KBM-7 (cell line): ENCODE measurements at places on chromosomes 1 and 21.
A peak's percentile ranks its signal among the peaks of the same experiment; 100 is the strongest.

- DNase-seq = peak; percentile 56
Observed at GRCh38 chr1:102550729-102551384, 554.1 kb upstream of the OLFM3 start.

GRCh38 chr1:81439046-81439823, 361.5 kb upstream of the ADGRL2 start:
- DNase-seq = no peak

- no peak for DNase-seq
Observed at GRCh38 chr1:225460021-225460736, 32.3 kb upstream of the LBR start.

DNA sequence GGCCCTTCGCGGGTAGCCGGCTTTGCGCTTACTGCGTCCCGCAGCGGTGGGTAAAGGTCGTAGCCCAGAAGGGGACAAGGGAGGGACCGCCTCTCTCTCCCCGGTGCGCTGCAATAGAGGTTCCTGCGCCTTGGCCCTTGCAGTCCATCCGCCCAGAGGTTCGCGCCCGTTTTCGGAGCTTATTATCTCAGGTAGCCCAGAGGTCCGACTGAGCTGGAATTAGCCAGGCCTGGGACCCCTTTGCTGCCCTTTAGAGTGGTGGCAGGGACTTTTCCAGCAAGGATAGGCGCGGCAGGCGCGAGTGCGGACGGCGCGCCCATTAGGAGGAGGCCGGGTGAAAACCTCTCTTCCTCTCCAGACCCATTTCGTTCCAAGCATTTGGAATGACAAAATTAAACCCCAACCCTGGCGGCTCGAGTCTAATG, 5.0 kb downstream of the LHX4 start:
- DNase-seq = no peak

DNA sequence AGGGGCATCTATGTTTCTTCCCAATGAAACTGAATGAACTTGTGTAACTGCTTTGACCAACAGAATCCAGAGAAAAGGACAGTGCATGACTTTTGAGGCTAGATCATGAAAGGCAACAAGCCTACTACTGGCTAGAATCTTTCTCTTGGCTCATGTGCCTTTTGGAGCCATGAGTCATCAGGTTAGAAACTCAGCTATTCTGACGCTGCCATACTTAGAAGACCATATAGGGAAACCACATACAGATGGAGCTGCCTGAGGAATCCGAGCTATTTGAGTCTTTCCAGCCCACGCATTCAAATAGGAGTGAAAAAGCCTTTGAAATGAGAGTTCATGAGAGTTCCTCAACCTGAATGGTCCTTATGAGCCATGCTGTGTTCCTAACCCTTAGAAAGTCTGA, 738.5 kb upstream of the CHRM3 start:
- DNase-seq = no peak

GRCh38 chr1:16175610-16176553, 20.0 kb upstream of the EPHA2 start:
- no peak for DNase-seq

DNA sequence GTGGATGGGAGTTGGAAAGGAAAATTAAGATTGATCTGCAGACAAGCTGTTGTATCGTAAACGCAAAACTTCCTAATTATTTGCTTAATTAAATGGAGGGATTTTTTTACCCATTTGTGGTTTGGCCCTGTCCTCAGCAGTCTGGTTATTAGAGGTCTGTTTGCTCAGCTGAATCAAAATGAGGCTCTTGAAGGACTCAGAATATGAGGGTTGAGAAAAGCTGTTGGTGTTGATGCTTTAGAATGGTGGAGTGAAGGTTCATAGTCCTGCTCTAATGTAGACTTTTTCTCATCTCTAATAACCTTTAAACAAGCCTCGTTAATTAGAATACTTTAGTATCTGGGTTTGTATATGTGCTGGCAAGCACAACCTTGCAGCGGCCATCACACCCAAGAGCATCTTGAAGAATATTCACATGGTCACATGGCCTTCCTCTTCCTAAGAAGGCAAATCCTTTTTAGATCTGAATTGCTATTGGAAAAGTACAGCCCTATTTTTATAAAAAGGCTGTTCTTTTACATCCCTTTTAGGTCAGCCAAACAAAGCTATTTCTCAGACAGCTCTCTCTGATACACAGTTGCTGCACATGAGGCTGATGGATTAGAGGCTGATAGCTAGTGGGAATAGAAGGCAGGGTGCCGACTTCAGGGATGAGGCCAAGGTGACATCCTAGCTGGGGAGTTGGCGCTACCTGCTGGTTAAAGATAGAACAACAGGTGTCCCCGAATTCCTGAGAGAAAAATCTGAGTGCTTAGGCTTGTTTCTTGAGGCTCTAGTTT, 53.8 kb downstream of the MACF1 start:
- peak; percentile 81 for DNase-seq

DNA sequence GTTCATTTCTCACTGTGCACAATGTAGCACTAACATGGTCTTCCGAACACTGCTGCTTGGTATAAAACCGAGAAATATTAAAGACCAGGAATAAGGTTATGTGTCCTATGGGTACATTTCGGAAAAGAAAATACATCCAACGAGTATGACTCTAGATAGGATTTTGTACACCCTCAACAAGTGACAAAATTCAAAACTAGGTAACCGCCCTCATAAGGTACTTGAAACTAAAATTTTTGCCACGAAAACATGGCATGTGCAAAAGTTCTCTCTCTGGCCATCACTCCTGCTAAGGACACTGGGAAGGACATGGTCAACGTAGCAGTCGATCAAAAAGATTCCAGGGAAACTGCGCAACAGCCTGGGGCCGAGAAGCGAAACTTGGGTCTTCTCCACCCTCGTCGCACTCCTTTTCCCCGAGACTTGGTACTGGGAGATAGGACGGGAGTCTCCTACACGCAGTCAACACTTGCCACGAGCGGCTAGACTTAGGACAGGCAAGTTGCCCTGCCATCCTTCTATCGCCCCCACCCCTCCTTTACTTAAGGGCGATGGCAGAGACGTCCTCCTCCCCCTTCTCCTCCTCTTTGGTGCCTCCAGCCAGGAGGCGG, 338 bp upstream of the TOR1AIP1 start:
- DNase-seq = no peak

GRCh38 chr1:25186161-25187007, 45.9 kb downstream of the SYF2 start:
- DNase-seq = no peak
